ENCODE measurements at places on chromosomes 2 and 18. TPM values are rescaled to one million over a fixed set of nuclear protein-coding genes. Genes with fewer than 3 reads are reported as not detected.

Gene STK39
- 45.5 TPM for total RNA-seq

Gene GPC1
- 5.8 TPM for total RNA-seq

Gene CTAGE1
- total RNA-seq = not detected

Gene ATAD2B
- total RNA-seq = 17.6 TPM

Gene CNTNAP5
- not detected for total RNA-seq

Gene BMP10
- not detected for total RNA-seq

DNA sequence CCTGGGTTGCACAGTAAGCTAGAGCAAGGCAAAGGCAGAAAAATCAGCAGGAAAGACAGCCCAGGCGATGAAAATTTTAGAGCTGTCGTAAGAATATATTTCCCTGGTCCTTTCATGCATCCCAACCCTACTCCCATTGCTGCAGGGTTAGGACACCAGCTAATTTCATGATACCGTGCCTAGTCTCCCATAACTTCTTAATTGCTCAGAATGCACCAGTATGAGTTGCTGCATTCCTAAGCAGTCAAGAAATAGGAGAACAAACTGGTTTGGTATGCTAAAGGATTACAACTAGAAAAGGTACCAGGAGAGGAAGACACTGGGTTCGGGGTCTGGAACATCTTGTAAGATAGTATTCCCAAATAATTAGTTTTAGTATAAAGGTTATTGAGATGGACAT is 269.4 kb upstream of the NRXN1 start:
- DNase-seq = no peak

DNA sequence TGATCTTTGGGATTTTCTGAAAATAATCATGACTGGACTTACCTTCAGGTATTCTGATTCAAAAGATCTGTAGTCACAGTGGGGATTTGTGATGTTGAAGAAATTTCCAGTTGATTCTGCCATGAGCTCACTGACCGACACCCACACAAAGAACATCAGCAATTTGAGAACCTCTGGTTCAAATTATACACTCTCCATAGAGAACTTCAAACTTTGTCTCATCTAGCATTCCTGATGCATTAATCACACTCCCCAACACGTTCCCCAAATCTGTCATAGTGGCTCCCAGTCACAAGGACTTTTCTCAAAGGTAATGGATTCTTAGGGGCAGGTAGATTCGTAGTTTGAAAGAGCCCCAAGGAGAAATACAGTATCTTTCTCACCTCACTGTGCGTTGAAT is 584.3 kb downstream of the FBXO15 start:
- DNase-seq = no peak

DNA sequence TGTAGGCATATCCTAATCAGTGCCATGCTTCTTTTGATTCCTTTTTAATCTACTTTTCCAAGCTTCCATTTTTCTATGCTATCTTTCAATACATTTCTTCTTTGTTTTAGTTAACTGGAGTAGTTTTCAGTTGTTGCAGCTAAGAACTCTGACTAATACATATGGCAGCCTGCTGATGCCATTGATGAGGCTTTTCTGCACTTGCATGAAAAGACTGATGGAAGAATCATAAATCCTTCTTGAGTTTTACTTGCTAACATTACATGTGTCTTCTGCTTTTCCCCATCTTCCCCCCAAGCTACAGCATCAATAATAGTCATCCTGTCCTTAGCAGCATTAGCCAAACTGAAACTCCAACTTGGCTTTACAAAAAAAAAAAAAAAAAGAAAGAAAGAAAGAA is 203.3 kb downstream of the LRP1B start:
- DNase-seq = no peak

GRCh38 chr2:10909996-10910341 is 1.8 kb upstream of the KCNF1 start:
- DNase-seq = no peak

DNA sequence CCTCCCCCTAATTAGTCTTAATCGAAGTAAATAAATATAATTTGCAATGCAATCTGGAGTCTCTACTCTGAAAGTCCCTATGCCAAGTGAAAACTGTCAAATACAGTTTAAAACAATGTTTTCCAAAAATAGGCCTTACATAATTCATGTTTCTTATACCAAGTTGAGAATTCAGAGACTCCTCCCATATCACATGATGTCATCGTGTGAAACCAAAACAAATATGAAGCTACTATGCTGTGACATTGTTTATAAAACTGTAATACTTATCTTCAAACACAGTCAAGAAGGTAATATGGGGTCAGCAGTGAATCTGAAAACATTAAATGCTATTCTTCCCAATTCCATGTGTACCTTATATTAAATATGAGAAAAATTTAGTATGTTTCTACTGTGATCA is 940.2 kb upstream of the FANCL start:
- no peak for DNase-seq

- no peak for DNase-seq
These were observed 39.2 kb downstream of the WDR33 start for GRCh38 chr2:127771756-127772155.

DNA sequence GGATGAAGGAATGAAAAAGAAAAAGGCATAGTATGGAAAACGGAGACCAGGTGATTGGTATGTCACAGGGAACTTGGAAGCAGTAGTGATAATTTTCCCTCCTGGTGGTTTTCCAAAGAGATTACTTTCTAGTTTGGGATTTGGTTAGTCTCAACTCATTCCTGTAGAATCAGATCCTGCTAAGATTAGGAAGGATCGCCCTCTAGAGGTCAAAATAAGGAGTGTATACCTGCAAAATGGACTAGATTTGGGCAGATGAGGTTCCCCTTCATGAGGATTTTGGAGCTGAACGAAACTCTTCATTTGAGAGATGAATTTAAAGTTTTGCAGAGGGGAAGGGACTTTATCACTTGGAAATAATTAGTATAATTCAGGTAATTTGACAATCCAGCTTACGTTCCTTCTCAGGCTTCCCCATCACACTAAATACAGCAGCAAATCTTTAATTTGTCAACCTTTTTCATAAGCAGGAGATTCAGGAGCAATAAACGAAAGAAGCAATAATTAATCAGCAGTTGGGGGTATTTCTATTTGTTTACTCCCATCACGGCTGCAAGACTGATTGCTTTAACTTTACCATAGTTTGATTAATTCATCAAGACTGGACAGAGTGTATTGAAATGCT is 65.2 kb downstream of the CCDC195 start:
- no peak for DNase-seq

DNA sequence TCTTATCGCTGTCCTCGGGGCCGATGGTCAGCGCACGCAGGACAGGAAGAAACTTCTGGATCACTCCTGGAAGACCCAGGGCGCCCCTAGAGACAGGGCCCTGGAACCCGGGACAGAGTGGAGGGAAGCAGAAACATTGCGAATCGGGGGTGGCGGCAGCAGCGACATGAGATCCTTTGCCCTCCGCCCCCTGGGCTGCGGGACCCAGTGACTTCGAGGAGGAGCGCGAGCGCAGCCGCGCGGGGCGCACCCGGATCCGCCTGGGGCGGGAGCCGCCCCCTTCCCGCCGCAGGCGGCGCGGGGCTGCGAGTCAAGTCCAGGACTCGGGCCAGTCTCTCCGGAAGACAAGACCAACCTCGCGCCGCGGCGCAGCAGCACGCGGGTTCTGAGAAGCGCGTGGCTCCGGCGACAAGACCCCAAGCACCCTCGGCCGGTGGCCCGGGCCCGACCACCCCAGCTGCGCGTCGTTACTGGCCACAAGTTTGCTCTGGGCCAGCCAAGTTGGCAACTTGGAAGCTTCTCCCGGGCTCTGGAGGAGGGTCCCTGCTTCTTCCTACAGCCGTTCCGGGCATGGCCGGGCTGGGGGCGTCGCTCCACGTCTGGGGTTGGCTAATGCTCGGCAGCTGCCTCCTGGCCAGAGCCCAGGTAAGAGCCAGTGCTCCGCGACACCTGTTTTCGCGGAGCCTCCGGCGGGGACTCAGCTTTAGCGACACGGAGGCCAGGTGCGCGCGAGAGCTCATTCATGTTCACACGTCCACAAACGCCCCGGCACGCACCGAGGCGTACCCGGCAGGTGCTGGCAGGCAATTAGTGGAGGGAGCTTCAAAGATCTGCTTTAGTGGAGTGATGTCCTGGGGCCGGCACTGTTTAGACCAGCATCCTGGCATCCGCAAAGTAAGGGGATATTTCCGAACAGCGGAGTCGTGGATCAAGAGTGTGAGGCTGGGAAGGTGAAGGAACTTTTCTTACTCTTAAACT is at the start of gene PTH2R:
TSS of gene PTH2R (plus strand) at position 319 of the 978 bp plus-strand sequence. CDS start at position 571, 252 bp downstream.
- DNase-seq = no peak

GRCh38 chr2:33835911-33836310 is 236.8 kb upstream of the FAM98A start:
- no peak for DNase-seq

DNA sequence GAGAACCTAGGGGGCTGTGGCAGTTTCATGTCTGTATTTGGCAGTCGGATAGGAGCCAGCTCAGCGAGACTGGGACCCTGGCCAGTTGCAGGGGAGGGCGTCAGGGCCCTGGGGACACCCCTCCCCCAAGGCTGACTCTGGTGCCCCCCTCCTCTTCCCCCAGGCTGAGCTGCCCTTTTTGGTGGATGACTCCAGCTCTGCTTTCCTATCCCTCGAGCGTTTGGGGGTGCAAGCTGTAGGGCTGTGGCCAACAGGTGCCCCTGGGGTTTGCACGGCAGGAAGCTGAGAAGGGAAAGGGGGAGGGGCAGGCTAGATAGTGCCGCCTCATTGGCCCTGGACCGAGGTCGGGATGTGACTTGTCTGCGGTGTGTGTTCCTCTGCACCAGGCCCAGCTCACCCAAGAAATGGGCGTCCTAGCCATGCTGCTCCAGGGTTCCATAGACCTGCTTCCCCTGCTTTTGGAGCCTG is 26.4 kb downstream of the SPEG start:
- peak; percentile 30 for DNase-seq

GRCh38 chr2:215624423-215624829 is 188.6 kb upstream of the FN1 start:
- DNase-seq = no peak

- no peak for DNase-seq
These were observed 385.6 kb upstream of the ID2 start for GRCh38 chr2:8296306-8296705.

DNA sequence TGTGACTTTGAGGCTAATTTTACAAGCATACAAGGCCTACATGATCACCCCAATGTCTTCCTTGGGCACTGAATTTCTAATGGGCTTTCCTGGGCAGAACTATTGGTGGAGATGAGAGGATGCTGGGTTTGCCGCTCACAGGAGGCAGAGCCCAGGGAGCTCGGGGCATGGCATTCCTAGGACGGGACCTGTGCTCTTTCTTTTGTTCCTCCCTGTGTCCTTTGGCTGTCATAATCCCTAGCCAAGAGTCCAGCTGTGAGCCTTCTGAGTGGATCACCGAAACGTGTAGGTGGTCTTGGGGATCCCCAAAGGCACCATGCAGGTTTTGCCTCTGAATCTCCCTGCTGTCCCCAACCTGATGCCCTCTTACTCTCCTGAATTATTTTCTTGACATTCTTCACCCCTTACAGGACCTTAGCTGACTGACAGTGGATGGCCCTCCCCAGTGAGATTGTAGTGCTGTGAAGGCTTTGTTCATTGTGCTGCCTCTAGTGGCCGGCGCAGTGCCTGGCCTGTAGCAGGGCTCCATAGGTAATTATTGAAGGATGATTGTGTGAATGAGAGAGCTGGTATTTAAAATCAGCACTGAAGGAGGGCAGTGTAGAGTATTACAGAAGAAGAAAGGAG is 221.9 kb downstream of the ZNF407 start:
- DNase-seq = no peak

- no peak for DNase-seq
These were observed 72.9 kb upstream of the HK2 start for GRCh38 chr2:74760875-74761630.

DNA sequence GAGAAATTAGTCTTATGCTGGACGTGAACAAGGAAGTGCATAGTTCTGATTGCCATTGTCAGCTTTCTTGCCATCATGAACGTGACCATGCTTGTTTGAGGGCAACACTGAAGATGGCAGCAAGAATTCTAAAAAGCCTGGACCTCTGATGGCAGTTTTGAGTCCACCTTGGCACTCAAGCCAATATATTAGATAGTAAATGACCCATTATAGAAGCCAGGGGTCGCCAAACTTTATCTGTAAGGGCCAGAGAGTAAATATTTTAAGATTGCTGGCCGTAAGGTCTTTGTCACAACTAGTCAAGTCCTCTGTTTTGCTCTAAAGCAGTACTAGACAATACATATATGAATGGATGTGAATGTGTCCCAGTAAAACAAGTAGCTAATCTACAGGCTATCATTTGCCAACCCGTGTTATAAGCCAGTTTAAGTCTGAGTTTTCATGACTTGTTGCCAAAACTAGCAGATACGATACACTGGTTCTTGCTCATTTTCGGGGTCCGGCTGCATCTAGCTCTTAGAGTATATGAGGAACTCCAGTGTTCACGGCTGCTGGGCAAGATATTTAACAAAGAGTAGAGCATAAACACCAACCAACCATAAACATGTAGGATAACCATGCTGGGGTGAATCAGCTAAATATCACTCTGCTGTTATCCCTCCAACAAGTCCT is 73.1 kb upstream of the PELI1 start:
- DNase-seq = no peak

- peak; percentile 56 for DNase-seq
These were observed 16.6 kb downstream of the THAP4 start for GRCh38 chr2:241620419-241620769.

DNA sequence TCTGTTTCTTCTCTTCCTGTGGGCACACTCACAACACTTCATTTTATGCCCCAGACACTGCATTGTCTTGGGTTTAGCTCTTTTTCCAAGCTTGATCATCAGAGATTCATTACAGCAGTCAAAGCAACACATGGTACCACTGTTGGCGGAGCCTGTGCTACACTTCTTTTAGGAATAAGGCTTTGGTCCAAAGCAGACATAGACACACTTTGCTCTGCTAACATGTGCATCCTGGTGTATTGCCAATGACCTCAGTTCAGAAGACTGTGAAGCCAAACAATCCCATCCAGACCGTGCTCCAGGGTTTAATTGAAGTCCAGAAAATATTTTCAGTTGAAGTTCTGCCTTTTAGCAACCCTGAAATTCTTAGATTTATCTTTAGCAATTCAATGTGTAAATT is 354.6 kb upstream of the RAB12 start:
- DNase-seq = no peak

DNA sequence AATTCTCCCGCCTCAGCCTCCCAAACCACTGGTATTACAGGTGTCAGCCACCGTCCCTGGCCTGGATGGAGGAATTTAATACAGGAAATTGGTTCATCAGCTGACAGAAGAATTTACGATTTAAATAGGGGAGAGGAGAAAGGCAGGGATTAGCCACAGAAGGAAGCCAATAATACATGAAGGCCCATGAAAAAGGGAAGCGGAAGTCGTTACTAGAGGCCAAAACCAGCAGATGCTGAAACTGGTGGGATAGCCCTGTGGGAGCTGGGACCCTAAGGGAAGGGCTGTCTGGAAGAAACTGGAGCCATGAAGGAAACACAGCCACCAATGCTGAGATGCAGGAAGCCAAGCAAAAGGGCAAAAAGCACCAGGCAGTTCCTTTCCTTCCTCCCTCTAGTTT is 163.7 kb upstream of the RMP24 start:
- no peak for DNase-seq

- no peak for DNase-seq
These were observed 30.1 kb upstream of the PNO1 start for GRCh38 chr2:68127358-68128242.

GRCh38 chr2:208224802-208225201 is 30.1 kb downstream of the IDH1 start:
- DNase-seq = no peak
